ENCODE measurements at places on chromosomes 6 and 20. TPM values are rescaled to one million over a fixed set of nuclear protein-coding genes. Genes with fewer than 3 reads are reported as not detected.

The F13A1 gene
- polyA plus RNA-seq: not detected

The NKAPL gene
- not detected for polyA plus RNA-seq

The FERMT1 gene
- polyA plus RNA-seq: 0.93 TPM

The SYTL3 gene
- 2.0 TPM for polyA plus RNA-seq

The LIN28B gene
- 0.67 TPM for polyA plus RNA-seq

The DOP1A gene
- polyA plus RNA-seq: 3.4 TPM

The PTCRA gene
- polyA plus RNA-seq: not detected

The ZNF391 gene
- polyA plus RNA-seq: 1.1 TPM
